ENCODE measurements at places on chromosomes 2 and 18.

DNA sequence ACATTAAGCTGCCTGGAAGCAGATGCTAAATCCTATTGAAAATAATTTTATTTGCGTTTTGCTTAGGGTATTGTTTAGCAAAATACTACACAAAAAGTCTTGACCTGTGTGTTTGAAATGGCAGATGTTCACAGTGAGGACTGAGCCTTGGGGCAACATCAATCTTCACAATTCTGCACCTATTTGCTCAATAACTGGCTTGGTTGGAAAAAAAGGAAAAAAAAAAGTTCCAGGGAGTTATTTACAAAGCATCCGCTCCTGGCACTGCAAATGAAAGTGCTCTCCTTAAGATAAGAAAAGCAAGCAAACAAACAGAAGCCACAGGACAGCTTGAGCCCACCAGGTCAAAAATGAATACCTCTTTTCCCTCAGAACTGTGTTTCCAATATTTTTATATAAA lies 77.7 kb downstream of the MAP2 start:
- no peak for DNase-seq

DNA sequence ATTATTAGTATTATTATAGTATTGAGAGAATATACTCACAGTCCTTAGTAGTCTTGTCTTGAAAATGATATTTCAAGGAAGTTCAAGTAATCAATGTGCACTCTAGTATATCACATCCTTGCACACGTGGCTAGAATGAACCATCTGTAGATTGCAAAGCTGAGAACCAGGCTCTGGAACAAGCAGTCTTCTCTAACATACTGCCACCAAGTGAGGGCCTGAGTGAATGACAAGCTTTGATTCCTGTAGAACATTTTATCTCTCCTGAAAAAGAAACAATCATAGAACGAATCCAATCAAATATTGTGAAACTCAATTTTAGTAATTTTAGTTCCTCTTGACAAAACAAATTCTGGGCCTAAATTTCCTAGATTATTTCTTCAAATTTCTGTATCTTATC lies 55.3 kb upstream of the SULT1C3 start:
- no peak for DNase-seq

GRCh38 chr2:5495586-5495985 lies 196.6 kb upstream of the SOX11 start:
- DNase-seq = no peak

DNA sequence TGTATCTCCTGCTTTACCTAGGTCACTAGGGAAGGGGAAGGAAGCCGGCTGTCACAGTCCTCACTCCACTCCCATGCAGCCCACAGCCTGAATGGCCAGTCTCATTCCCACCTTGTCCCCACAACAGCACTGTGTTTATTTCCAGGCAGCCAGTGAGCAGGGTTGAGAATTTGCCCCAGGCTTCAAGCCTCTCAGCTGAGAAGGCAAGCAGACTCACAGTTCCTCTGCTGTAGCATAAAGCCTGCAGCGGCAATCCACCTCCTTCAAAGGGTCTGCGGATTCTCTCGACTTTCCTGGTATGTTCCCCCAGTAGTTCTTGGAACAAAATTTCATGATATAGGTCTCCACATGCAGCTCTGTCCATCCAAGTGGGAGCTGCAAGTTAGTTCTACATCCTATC lies 262.9 kb upstream of the GULP1 start:
- no peak for DNase-seq

DNA sequence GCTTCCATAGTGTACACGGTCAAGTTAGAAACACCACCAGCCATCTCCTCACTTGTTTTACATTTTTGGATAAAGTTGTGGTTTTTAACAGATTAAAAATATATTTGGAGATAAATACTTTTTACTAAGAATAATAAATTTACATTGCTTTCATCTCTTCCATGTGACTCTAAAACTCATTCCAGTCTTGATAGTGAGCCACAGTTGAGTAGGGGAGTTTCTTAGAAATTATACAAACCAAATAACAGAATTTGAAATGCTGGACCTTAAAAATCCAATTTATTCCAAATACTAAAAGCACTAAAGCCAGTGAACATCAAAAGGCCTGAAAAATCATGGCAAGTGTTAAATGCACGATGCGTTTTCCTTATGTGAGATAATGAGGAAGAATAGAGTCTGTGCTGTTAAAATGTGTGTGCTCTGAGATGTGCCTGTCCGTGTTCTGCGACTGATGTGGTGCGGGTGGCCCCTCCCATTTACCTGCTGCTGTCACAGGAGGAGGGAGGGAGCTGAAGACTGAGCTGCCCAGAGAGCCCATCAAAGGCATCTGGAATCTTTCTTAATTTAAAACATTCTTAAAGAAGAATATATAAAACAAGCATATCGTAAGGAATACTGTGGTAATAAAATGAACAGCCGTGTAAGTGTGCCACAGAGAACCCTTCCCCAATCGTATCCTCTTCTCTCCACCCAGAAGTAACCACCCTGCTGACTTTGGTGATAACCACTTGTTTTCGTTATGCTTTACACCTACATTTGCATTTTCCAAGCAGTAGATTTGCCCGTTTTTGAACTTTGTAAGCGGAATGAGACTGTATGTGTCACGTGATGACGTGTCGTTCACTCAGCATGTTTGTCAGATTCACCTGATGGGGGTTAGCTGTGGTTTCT lies 57.0 kb upstream of the TXNDC2 start:
- no peak for DNase-seq

GRCh38 chr18:61308004-61308403 lies 25.2 kb upstream of the CDH20 start:
- no peak for DNase-seq

- DNase-seq = no peak
Observed at GRCh38 chr2:130258356-130258755, 60.1 kb upstream of the TUBA3E start.

- DNase-seq = no peak
Observed at GRCh38 chr18:3605954-3606443, 156.0 kb downstream of the TGIF1 start.

DNA sequence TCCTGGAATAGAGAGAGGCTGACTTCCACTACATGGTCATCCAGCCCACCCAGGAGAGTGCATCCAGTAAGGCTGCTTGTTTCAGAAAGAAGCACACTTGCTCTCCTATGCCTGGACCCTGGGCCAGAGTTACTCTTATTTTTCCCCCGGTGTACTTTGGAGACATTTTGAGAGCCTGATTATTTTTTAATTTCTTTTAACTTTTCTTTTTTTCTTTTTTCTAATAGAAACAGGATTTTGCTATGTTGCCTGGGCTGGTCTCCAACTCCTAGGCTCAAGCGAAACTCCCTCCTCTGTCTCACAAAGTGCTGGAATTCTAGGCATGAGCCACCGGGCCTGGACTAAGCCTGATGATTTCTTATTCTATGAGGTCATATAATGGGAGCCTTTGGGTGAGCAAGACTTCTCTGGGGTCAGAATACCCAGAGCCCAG lies 62.2 kb downstream of the RPL37A start:
- DNase-seq = no peak

DNA sequence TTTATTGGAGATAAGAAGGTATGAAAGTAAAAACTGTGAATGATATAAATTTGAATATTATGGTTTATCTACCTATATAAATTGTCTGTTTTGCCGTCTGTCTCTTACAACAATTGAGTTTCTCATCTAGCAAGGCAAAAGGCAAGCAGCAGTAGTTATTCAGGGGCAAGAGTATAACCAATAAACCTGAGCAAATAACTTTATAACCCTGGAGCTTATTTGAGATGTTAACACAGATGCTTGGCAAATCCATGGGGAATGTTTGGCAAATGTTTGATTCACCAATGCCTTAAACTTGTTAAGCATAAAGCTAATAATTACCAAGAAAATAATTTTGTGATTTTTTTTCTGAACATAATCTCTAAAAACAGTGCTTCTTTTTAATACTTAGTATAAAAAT lies 9.9 kb upstream of the EPHA4 start:
- no peak for DNase-seq
